ENCODE measurements at places on chromosomes 3 and 15.

- DNase-seq: no peak
Observed at GRCh38 chr3:55330756-55331155, 156.3 kb downstream of the WNT5A start.

DNA sequence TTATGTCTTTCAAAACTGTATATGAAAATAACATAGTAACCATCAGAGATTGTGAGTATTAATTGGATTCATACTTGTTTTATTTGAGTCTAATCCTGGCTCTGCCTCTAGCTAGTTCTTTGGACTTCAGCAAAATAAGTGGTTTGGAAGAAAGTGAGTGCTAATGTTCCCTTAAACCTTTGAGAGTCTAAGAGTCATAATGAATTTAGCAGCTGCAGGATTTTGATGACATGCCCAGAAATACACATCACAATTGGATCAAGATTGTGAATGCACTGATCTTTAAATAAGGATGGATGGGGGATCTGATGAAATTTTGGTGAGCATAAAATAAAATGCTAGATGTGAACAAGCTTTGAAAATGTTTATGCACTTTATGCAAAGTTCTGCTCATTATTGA lies 79.9 kb upstream of the FAM98B start:
- no peak for DNase-seq

GRCh38 chr15:90513448-90513847 lies 16.3 kb upstream of the CRTC3 start:
- no peak for DNase-seq

DNA sequence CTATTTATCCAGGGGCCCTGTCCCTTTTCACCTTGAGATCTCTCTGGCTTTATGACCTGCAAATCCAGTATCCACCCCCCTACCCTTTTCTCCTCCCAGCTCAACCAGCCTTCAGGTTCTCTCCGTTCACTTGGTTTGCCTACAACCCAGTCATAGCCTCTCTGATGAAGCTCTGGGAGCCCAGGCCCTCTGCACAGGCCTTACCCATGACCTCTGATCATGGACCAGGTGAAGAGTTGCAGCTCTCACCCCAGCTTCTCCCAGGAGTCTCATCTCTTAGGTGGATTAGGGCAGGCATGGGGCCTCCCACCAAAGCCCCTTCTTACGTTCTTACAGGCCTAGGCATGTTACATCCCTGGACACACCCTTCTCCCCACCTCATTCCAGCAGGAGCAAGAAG lies 59.8 kb downstream of the EXOG start:
- no peak for DNase-seq

GRCh38 chr3:101989578-101990200 lies 140.4 kb downstream of the NFKBIZ start:
- DNase-seq: no peak

DNA sequence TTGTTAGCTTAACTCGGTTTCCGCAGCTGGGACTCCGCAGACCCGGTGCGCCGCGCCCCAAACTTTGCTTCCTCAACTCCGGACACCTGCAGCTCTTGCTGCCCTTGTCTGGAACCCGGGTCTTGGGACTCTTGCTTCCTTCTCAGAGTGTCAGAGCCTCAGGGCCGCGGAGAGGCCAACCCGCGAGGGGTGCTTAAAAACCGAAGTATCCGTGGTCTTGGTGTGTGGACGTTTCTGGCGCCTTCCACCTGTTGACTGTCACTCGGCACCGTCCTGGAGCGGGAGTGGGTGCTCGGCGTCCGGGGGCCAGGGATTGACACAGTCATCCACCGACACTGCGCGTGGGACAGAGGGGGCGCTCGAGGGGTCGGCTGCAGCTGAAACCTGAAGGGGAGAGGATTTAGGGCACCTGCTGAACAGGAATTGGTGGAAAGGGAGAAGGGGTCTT lies 386 bp downstream of the SQOR start:
- peak; percentile 50 for DNase-seq

All from stimulated activated CD8-positive, alpha-beta memory T cell treated with anti-CD3 and anti-CD28 coated beads, Interleukin-7, amount 100 ng/mL, for 1 hour (primary cell).